Left colon (tissue), 2 donors: ENCODE measurements at places on chromosomes 4 and X. TPM values are rescaled to one million over a fixed set of nuclear protein-coding genes. Genes with fewer than 3 reads are reported as not detected.

ZFX gene
- 52.3 TPM for total RNA-seq

RAB9B gene
- total RNA-seq = 0.40 TPM

ADAMTS3 gene
- total RNA-seq = 0.25 TPM

SLC25A5 gene
- total RNA-seq = 1,116 TPM

CLDN34 gene
- 0.89 TPM for total RNA-seq

TMEM156 gene
- total RNA-seq = not detected

MAGEA12 gene
- total RNA-seq = not detected
